ENCODE measurements at places on chromosomes 16 and 17. TPM values are rescaled to one million over a fixed set of nuclear protein-coding genes. Genes with fewer than 3 reads are reported as not detected.

DNA sequence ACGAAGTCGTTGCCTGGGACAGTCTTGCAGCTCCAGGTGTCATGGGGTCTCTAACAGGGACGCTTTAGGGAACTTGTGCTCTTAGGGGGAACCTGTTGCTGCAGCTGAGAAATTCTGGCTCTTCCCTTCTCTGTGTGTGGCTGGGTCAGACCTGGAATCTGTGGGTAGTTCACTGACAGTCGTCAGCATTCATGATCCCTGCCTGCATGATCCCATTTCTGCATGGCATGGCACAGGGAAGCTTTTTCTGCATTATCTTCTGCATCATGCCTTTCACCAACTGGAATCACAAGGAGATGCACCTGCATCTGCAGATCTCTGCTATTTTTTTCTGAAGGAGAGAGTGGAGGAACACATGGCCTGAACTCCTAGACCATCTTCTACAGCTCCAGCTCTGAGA is 85.6 kb downstream of the SOX9 start:
- H3K27ac ChIP-seq = no peak overlapping the region
- DNase-seq = no peak
- H3K4me1 ChIP-seq = no peaks in the 10 kb centered on the region
- no peaks in the 10 kb centered on the region for H3K27me3 ChIP-seq

GRCh38 chr16:24977678-24978075 is 37.5 kb downstream of the ARHGAP17 start:
- no peaks in the 10 kb centered on the region for H3K27me3 ChIP-seq
- H3K36me3 ChIP-seq = peaks cover 24% of the 10 kb centered on the region
- peak overlapping the region; percentile 76 for H3K27ac ChIP-seq
- no peak overlapping the region for H3K4me3 ChIP-seq
- peak; percentile 64 for DNase-seq

DNA sequence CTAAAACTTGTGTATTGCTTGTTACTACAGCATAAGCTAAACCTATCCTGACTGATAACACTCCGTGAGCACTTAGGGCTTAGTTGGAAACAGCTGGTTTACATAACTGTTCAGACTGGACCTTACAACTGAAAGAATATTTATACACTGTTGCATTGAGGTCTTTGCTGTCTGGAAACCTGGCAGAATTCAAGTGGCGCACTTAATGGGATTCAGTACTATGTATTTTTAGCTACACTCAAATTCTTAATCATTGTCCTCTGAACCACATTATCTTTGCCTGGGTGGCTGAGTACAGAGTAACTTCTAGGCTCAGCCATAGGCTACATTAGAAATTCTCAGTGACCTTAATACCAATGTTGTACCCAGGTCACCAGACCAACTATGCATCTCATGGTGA is 172.9 kb downstream of the PMP22 start:
- H3K4me3 ChIP-seq = no peak overlapping the region
- no peaks in the 10 kb centered on the region for H3K4me1 ChIP-seq
- no peaks in the 10 kb centered on the region for H3K27me3 ChIP-seq
- H3K36me3 ChIP-seq = no peaks in the 10 kb centered on the region
- no peak overlapping the region for H3K27ac ChIP-seq
- no peak for DNase-seq

GRCh38 chr17:61461967-61462718 is 9.9 kb downstream of the TBX4 start:
- no peaks in the 10 kb centered on the region for H3K4me1 ChIP-seq
- H3K27ac ChIP-seq = no peak overlapping the region
- no peaks in the 10 kb centered on the region for H3K36me3 ChIP-seq

DNA sequence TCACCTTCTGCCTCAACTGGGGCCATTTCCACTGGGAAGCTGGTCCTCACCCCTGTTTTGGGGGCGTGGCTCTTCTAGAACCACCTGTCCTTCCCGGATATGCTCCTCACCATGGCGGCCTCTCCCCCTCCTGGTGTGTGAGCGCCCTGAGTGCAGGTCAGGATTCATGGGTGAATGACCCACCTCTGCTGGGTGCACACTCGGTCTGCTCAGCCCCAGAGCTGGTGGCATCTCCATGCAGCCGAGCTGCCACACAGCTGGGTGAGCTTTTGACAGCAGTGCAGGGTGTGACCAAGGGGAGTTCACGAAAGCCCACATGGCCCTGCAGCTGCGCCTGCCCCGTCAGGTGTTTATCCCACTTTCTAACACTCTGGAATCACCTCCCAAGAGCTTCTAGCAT is 27.3 kb downstream of the GRIN2C start:
- no peak overlapping the region for H3K27ac ChIP-seq
- no peaks in the 10 kb centered on the region for H3K27me3 ChIP-seq
- no peak for DNase-seq
- H3K4me1 ChIP-seq = no peaks in the 10 kb centered on the region

DNA sequence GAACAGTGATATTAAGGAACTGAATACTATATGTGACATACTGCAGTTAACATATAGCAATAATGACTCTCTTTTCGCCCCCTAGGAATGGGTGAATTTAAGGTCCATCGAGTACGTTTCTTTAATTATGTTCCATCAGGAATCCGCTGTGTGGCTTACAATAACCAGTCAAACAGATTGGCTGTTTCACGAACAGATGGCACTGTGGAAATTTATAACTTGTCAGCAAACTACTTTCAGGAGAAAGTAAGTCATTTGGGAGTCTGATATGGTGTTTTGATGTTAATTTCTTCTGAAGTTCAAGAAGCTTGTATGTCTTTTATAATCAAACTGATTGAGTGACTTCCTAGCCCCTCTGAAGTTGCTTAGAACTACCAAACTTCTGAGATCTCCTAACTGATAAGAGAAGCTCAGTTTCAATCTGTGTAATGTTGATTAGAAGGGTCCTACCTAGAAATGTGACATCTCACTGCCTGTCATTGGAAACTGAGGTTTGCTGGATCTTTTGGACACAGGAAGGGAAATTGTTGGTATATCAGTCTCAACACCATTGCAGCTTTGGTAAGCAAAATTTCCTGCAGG is 1.0 kb downstream of the UTP4 start:
- no peak overlapping the region for H3K27ac ChIP-seq
- peaks cover 24% of the 10 kb centered on the region for H3K4me1 ChIP-seq
- peaks cover 9% of the 10 kb centered on the region for H3K36me3 ChIP-seq
- DNase-seq = peak; percentile 24

- H3K36me3 ChIP-seq = peaks cover 8% of the 10 kb centered on the region
- H3K27me3 ChIP-seq = no peaks in the 10 kb centered on the region
Observed at GRCh38 chr16:1592446-1592845, 19.4 kb downstream of the IFT140 start.

Gene ITGB3
- total RNA-seq = 60.0 TPM

Gene PPP1R27
- not detected for total RNA-seq

Gene NPIPA2
- 6.9 TPM for total RNA-seq

Gene HP
- not detected for total RNA-seq

Data from endothelial cell of umbilical vein (primary cell).